MG63 (cell line): ENCODE measurements at places on chromosomes 7 and 10. TPM values are rescaled to one million over a fixed set of nuclear protein-coding genes. Genes with fewer than 3 reads are reported as not detected.
A peak's percentile ranks its signal among the peaks of the same experiment; 100 is the strongest.

GRCh38 chr7:77184990-77185389 is 14.6 kb downstream of the FGL2 start:
- DNase-seq, result no peak

The DKK1 gene
- total RNA-seq, result 403 and 429 TPM in 2 replicates

GRCh38 chr7:27750316-27750715 is 10.4 kb downstream of the TAX1BP1 start:
- DNase-seq, result no peak

DNA sequence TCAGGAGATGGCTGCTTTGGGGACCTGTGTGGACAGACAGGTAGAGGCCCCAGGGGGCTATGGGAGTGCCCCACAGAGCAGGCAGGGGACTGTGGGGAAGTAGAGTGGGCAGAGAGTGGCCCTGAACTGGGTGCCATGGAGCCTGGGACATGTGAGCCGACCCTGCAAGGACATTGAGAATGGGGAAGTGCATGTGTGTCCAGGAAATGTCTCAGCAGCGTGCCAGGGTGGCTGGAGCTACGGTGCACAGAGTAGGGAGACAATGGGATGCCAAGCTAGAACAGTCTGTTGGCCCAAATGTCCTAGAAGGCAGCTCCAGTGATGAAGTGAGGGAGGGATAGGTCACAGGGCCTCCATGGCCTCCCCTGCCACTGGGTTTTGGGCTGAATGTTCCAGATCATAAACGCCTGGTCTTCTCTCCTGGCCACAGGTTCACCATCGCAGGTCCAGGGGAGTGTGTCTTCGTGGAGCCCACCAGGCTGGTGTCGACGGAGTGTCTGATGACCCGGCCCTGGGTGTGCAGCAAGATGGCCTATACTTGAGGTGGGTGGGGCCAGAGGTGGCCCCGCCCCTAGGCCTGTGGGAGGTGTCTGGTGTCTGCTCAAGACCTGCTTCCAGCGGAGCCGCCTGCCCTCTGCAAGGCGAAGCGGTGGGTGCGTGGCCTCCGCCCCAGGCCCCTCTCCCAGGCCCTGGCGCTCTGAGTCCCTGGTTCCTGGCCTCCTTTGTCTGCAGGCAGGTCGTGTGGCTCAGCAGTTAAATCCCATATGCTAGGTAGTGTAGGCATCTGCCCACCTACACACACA is 20.5 kb downstream of the CLEC2L start:
- no peak for DNase-seq

- DNase-seq, result no peak
Observed at GRCh38 chr7:47743965-47744591, 162.2 kb upstream of the TNS3 start.

The ZNF467 gene
- total RNA-seq, result not detected in 2 replicates

The KLF6 gene
- 38.8 and 40.4 TPM in 2 replicates for total RNA-seq

The PNLIP gene
- total RNA-seq, result not detected in 2 replicates

GRCh38 chr10:26488344-26488743 is 50.2 kb downstream of the APBB1IP start:
- peak; percentile 47 for DNase-seq

DNA sequence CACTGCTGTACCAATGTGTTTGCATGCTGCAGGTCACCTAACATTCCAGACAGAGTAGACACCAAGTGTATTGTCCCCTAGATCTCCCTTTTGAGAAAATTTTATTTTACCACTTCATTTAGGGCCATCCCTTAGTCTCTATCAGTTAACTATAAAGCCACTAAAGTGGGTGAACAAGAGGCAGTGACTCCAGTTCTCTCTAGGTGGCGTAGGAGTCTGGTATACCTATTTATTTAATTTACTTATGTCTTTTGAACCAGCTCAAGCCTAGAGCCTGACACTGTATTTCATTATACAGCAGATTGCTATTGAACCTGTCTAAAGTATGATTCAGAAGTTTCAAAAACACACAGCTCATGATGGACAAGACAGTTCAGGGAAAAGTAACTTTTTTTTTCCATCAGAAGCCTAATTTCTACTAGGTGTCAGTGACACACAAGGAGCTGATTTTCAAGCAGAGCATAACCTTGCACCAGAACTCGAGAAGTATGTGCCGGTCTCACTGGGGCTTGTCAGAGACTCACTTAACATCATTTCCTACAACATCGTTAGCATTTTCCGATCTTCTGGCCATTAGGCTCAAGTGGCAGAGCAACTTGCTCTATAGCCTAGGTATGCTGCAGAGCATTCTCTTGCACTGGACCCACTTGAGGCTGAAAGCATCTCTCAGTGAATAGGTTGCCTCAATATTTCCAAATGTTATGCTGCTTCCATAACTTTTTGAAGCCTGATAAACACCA is 175.4 kb downstream of the CDC14C start:
- DNase-seq, result no peak

- DNase-seq, result no peak
Observed at GRCh38 chr10:123101872-123102271, 33.9 kb upstream of the HMX3 start.

DNA sequence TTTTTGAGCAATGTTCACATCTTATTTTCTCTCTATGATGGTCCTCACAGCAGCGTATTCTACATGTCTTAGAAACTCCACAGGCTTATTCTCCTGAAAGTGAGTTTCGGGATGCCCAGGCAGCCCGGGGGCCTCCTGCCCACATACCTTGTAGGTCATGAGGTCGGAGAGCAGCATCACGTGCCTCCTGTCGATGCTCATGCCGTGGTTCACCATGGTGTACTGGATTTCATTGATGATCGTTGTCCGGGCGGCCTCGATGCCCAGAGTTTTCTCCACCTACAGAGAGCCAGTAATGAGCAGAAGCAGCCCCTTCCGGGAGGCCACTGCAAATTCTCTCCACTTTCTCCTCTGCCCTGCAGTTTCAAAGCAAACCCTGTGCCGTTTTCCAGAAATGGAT is 48.0 kb downstream of the POLR3A start:
- no peak for DNase-seq

DNA sequence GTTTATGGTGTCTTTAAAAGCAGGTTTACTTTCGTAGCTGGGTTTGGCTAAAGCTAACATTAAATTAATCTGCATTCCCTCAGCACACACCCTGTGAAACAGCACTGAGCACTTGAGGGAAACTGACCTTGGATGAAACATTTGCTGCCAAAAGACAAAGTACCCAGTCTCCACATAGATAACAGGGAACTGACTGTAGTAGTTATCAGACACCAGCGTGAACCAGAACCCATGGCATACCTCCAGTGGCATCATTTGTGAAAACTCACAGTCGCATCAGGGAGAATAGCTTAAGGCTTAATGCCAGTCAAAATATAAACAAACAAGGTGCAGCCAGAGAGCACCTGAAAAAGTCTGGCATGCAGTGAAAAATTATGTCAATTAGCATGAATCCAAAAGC is 357.8 kb upstream of the C7orf33 start:
- DNase-seq, result no peak

- no peak for DNase-seq
Observed at GRCh38 chr7:158609313-158609974, 21.8 kb upstream of the PTPRN2 start.

The PVRIG gene
- total RNA-seq, result not detected in 2 replicates

DNA sequence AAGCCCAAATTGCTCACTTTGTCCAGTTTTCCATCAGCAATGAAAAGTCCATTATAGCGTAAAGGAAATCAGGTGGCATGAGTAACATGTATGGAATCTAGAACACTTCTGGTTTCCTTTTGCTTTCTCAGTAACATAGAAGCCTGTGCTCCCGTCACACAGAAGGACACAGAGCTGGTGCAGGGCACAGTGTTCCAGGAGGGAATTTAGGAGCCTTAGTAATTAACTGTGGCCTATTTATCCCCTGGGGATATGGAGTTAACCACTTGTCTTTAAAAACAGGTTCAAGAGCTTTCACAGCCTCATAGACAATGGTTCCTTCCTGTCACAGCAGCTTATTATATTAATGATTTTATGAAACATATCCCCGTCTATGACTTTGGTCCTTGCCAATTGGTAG is 189.9 kb downstream of the NEBL start:
- no peak for DNase-seq

DNA sequence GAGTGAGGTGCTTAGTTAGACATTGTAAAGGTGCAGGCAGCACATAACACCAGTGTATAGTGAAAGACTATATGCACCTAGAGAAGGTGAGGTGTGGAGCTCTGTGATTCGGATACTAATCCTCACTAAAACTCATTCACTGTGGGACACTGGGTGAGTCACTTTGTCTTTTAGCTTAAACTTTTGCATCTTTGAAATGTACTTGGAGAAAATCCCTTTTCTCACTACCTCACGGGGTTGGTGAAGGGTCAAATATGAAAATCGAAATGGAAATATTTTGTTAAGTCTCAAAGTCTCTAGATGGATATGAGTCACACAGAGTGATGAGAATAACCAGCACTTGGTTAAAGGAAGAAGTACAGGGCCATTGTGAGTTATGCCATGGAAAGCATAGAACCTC is 38.0 kb downstream of the MDFIC start:
- no peak for DNase-seq
